ENCODE measurements at places on chromosomes 3 and 15.
A peak's percentile ranks its signal among the peaks of the same experiment; 100 is the strongest.

DNA sequence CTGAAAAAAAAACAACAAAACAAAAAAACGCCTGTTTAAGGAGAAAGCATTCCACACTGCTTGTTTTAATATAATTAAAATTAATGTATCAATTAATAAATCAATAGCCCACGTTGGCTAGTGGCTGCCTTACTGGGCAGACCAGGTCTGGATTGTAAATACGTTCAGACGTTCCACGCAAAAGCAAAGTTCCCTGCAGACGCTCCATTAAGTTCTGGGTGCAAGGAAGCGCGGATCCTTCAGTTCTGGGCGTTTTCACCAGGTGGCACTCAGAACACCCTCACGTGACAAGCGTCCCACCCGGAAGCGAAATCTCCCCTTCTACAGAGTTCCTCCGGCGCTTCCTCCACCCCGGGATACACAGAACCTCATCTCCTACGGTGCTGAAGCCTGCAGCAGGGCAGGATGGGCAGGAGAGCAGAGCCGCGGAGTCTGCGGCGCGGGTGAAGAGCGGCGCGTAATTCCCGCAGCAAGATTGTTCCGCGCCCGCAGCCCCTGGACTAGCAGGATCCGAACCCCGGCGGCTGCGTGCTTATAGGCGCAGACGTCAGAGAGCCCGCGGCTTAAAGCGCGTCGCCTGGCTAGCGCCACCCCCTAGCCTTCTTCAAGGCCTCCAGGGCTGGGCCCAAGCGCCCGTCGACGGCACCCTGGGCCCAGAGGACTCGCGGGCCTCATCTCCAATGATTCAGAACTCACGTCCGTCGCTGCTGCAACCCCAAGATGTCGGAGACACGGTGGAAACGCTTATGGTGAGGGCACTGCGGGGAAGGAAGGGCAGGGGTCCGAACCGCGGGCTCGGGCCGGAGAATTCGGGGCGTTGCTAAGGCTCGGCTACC, at the start of gene SLC25A38:
Gene SLC25A38, plus strand, starts transcription at position 326 of the 836 bp plus-strand sequence. Its CDS starts 355 bp downstream, at position 681.
- DNase-seq = peak; percentile 92

DNA sequence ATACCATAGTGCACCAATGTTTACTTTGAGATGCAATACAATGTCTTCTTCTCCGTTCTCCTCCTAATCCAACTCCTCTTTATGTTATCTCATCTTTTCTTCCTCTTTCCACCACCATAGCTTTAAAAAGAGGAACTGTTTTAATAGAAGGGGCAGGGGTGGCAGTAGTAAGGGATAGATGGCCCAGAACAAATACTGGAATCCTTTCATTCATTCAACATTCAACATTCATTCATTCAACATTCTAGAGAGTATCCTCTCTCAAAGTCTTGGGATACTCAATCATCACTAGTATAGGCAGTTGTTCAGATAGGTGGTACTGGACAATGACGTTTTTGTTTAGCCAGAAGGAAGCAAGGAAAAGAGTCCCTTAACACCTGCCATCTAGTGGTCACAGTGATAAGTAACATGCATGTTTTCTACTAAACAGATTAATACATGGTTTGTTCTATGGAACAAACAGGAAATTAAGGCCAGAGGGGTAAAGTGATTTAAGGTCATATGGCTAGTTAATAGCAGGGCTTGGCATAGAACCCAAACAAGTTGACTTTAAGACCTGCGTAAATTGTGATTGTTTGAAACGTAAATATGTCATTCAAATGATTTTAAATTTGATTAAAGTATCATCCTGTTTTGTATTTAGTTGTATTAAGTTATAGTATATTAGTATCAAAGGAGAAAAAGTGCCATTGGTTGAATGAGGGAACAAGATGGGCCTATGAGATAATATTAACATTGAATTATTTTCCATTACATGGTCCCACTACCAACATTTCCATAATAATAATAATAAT, 26.9 kb upstream of the EHHADH start:
- DNase-seq = no peak

DNA sequence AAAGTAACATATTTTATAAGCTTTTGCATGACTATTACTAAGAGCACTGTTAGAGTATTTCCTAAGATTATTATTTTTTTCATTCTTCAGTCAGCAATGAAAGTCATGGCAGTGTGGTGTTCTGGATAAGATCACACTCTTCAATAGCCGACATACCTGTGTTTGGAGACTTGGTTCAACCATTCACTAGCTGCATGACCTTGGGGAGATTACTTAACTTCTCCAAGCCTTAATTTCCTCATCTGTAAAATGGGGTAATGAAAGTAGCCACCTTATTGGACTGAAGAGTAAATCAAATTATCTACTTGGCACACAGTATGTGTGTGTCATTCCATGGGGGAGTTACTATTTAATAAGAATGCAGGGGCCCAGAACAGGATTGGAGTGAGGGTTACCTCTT, 24.5 kb upstream of the PCOLCE2 start:
- DNase-seq = no peak

DNA sequence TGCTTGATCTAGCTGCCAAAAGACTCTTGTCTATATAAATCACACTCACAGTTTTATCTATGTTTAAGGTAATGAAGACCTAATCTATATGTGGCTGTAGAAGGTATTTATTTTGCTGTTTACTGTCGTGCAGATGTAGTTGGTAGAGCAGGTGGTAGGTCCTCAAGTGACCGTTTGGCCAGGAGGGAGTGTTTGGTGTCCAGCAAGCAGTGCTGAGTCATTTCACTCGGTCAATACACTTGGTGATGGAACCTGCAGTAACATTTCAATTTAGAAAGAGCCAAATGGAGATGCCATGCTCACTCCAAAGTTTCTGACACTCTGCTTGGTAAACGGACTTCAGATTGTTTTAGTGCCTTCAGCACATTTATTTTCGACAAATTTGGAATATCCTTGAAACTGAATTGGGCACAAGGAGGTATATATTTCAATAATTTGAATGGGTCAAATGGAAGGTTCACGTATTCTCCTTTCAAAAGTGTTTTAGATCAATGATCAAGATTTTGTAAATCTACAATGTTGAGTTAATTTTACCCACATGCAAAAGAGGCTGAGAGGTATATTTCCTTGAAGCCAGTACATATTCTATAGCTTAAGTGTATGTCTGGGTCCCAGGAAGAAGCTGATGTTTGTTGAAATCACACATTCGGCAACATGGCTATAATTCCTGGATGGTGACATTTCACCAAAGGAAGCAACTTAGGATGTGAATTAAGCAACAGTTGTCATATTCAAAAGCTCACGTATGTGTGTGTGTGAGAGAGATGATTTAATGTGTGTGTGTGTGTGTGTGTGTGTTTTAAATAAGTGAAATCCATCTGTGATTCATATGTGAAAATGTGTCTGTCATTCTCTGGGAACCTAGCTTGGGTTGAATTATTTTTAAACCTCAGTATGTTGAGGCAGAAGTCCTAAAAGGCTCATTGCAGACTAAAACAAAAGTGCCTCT, 7.7 kb upstream of the CX3CR1 start:
- DNase-seq = no peak

DNA sequence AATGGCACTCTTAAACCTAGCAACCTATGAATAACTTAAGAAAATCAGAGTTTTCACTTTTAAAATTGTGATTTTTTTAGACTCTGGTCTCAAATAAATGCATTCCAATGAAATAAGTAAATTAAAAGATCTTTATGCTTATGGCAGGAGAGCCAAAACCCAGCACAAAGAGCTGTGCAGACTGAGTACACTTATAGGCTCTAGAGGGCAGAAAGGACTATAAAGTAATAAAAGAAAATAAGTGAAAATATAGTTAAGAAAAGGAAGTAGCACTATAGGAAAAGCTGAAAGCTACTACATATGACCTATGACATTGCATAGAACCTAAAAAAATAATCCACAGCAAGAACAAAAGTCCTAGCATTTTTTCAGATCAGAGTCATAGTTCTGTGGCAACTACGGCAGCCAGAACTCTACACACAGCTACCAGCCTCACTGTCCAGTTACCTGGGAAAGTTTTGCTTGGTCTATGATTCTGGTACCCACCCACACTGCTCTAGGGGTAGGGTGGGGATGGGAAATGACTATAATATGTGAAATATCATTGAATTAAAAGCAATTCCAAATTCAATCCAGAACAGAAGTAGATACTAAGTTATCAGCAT, 30.5 kb downstream of the CLASP2 start:
- DNase-seq = no peak

DNA sequence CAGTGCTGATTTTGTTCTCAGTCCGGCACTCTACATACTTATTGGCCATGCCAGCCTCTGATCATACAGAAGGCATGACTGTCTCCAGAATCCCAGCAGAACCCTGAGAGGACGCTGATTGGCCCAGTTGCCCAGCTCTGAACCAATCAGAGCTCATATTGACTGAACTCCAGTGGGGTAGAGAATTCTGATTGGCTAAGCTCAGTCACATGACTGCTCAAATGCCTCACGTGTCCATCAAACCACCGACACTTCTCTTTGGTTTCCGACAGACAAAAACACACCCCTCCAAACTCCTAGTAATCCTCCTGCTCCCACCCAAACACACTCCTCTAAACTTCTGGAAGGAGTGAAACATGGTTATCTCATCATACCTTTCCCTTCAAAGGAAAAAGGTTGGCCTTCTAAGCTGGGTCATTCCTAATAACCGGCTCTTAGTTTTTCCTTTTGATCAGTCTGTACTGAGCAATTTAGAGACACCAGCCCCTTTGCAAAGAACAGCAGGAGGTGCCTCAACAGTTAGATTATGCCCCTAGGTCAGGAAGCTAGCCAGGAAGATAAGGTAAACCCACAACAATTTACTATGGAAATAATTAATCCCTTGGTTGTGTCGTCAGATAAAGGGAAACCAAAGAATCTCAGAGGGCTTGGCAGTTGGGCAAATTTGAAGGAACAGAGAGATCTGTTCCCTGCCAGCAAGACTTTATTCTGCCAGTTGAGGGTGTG, 187.8 kb downstream of the TLE3 start:
- DNase-seq = no peak

- no peak for DNase-seq
Observed at GRCh38 chr3:126346466-126346865, 10.7 kb downstream of the KLF15 start.

DNA sequence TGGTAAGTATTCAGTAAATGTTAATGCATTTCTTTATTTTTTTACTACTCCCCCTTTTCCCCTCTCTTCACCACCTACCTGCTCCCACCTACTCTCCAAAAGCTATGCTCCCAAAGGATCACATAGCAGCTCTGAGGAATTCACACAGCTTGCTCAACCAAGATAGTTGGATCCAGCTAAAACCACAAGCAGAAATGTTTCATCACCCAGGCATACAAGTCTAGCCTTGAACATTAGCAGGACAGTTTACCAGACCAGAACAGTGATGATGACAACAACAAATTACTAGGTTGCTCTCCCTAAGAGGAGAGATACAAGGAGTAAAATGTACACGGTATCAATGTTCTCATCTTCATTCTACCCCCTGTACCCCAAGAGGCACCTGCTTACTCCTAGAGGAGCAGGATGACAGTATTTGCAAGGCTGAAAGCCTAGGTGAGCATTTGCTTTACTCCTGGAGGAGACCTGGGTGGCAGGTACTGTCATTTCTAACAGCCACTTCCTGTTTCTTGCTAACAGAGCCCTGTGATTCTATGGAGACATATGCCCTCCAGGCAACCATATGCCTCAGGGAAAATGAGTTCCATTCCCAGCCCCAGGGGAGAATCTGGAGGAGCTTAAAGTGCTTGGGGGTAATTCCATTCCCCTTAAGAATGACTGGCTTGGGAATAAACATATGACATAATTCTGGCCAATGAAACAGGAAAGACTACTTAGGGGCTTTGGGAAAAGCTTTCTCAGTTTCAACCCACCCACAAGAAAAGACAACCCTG, 237.5 kb downstream of the NTRK3 start:
- DNase-seq = no peak

DNA sequence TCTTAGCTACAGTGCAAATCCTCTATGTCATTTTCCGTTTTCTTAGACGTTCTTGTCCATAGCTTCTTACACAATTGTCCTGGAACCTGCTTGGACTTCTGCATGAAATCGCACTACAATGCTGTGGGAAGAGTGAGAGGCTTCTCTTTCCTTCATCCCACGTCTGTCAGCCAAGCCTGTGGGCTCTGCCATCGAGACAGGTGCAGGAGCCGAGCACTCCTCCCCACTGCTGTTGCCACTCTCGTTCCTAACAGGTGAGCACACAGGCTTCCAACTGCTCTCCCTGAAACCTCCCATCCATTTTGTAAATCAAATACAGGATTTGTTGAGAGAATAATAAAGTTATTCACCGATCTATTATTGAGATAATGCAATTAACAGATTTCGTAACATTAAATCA, 23.5 kb downstream of the ZXDC start:
- no peak for DNase-seq

DNA sequence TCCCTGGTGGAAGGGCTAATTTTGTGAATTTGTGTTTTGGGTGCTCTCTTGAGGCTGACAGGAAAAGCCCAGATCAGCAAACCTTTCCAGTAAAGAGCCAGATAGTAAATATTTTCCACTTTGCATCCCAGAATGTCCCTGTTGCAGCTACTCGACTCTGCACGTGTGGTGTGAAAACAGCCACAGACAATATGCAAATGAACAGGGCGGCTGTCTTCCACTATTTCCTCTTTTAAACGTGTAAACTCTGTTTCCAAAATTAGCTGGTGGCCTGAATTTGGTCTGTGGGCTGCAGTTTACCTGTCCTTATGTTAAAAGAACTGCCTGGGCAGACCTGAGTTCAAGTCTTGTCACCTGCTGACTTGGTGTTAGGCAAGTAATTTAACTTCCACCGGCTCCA, 202.7 kb downstream of the EDEM1 start:
- no peak for DNase-seq

GRCh38 chr3:79183496-79183895, 584.3 kb downstream of the ROBO1 start:
- DNase-seq = no peak

DNA sequence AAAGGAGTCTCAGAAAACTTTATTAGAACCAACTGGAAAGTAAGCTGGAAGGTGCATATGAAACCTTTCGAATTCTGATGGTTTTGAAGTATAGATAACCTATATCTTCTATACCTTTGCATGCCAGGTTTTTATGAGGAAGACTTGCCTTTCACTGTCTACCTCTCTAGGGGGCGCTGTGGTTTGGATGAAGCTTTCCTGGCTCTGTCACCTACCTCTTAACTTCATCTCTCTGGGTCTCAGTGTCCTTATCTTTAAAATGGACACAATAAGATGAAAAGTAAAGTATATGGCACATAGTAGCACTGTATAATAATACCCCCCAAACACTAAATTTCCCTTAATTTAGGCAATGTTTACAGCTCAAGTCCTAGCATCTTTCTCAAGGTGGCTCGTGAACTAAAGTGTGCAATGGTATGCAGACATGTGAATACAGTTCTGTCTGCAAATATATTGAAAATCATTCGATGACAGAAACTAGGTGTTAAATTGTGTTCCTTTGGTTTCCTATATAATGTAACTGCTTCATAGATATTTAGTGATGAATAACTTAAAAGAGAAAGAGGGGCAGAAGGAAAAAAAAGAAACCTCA, 314.3 kb downstream of the CHST2 start:
- no peak for DNase-seq

DNA sequence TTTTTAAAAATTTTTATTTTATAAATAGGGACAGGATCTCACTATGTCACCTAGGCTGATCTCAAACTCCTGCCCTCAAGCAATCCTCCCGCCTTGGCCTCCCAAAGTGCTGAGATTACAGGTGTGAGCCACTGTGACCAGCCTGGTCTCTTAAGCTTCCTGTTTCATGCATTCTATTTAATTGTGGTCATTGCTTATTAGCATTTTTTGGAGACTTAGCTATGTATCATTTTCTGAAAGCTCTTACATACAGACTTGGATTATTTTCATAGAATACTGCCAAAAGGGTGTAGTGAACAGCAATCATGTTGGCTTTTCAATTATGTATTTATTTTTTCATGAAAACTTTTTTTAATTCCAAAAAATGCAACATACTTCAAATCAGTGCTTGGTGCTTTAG, 51.5 kb upstream of the DCUN1D1 start:
- DNase-seq = no peak

GRCh38 chr15:72915843-72916242, 132.3 kb upstream of the ADPGK start:
- no peak for DNase-seq

All from activated effector memory CD4-positive, alpha-beta T cell treated with anti-CD3 and anti-CD28 coated beads, Interleukin-2, amount 50 U/mL, for 16 hours (primary cell).